ENCODE measurements at places on chromosomes 7 and 10. TPM values are rescaled to one million over a fixed set of nuclear protein-coding genes. Genes with fewer than 3 reads are reported as not detected.

The NXPH1 gene
- total RNA-seq: not detected

The HOXA2 gene
- total RNA-seq: not detected

The LSM5 gene
- 220 TPM for total RNA-seq

The THSD7A gene
- total RNA-seq: not detected

The GIMAP1 gene
- not detected for total RNA-seq

The CDH23 gene
- total RNA-seq: 0.07 TPM

The KNDC1 gene
- 0.92 TPM for total RNA-seq

The NKX1-2 gene
- 0.36 TPM for total RNA-seq

The VWA2 gene
- not detected for total RNA-seq

DNA sequence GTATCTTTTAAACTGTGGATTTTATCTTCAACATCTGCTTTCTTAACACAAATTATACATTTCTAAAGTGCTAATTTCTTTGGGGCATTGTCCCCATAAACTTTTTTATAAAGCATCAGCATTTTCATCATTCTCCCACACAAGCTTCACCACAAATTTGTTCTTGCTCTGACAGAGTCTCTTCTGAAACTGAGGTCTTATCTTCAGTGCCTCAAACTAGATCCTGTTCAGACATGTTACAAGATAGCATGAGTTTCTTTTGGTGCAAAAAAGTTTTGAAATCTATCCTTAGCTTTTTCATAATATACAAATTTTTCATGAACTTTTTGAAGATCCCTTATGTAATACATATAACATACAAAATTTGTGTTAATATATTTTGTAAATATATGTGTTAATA, 346.6 kb downstream of the IPMK start:
- no peak for DNase-seq

- no peak for DNase-seq
Observed at GRCh38 chr10:78757344-78757925, 311.3 kb upstream of the ZMIZ1 start.

GRCh38 chr10:129662426-129662825, 195.4 kb downstream of the MGMT start:
- DNase-seq: no peak

DNA sequence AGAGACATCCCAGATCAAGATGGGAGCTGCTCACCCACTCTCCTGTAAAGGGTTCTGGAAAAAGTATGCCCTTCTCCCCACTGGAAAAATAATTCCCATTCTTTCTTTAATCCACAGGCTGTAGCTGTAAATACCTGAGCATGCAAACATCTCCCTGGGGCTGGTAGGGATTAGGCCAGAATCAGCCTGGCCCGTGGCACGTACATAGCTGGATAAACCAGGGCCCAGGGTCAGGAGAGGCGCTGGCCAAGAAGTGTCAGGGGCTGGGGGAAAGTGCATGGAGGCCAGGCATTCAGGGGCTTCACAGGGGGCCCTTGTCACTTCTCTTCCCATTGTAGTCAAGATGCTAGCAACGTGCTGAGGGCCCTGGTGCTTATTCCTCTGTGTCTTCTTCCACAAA, 30.7 kb upstream of the AQP1 start:
- no peak for DNase-seq

DNA sequence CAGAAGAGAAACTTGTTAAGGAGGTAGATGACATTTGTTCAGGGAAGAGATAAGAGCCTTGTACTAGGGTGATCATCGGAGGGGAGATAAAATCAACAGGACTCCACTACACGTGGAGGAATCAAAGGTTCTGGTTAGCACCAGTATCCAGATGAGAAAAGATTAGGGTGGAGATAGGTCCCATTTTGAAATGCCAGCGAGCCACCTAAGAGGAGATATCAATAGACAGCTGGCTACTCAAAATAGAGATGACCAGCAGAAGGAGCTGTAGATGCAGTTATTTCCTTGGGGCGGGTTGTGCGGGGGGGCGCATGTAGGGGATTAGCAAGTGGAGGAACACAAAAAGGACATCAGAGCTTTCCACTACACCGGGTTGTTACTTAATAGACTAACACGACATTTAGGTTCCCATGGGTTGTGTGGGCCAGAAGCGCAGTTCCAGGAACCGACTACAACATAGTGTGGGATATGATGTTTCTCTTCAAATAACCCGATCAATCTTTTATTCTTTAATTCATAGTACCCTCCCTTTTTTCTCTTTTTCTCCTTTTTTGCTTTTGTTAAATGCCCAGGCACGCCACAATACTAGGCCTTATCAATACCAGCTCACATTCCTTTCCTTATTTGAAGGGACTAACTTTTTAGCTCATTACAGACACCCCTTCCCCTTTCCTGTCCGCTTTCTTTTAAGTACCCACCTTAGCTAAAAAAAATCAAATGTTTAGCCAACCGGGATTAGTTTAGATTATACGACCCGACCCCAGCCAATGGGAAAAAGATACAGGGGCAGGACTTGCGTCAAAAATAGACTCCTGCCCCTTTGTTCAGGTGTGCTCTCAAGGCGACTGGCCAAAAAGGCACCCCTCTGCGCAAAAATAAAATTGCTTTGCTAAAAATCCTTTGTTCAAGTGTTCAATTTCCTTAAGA, 2.0 kb upstream of the KIF11 start:
- peak; percentile 53 for DNase-seq

DNA sequence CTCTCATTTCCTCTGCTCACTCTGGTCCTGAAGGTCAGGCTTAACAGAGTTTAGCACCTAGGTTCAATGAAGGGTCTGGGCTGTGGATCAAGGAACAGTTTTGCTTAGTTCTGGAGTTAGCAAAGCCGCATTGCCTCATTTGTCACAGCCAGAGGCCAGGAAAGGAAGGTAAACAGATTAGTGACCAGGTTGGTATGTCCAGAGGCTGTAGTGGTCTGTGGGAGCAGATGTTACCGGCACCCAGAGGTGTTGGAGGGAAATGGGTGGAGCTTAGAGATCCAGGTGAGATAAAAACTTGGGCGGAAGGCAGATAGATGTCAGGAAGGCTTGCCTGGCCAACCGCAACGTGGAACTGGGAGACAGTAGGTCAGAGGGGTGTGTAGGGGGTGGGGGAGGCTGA, 36.6 kb upstream of the ZMIZ2 start:
- DNase-seq: no peak

GRCh38 chr7:13745530-13745929, 243.9 kb downstream of the ETV1 start:
- DNase-seq: no peak

DNA sequence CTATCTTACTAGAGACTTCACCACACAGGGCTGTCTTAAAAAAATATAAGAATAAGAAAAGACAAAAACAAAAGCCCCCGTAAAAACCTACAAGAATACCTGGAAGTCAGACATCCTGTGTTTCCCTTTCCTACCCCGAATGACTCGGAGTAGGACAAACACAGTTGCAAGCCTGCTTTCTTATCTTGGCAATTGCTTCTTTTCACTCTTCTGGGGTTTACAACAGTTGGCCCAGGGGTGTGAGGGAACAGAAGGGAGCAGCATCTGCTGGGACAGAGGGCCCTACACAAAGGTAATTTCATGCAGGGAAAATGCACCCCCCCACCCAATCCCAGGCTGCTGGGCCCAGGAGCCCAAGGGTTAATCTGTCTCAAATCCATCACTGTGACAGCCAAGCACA, 220.6 kb downstream of the ARHGAP12 start:
- DNase-seq: no peak

DNA sequence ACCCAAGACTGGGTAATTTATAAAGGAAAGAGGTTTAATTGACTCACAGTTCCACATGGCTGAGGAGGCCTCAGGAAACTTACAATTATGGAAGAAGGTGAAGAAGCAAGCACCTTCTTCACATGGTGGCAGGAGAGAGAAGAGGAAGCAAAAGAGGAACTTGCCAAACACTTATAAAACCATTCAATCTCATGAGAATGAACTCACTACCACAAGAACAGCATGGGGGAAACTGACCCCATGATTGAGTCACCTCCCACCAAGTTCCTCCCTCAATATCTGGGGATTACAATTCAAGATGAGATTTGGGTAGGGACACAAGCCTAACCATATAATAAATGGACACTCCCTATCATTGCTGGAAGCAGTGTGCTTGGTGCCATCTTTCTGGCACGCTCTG, 506.3 kb downstream of the CALN1 start:
- DNase-seq: no peak

DNA sequence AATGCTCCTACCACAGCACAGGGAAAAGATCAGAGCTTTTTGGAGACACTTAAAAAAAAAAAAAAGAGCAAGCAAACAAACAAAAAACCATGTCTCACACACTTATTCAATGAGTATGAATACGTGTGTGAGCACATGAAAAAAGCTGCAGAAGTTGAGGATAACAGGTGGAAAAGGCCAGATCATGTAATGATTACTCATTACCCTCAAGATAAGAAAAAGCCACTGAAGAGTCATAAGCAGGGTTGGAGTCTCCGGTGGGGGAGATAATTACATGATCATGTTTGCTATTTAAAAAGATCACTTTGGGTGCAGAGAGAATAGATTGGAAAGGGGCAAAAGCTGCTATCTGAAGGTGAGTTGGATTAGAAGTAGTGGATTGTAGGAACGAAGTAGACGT, 77.0 kb downstream of the POU6F2 start:
- DNase-seq: no peak

DNA sequence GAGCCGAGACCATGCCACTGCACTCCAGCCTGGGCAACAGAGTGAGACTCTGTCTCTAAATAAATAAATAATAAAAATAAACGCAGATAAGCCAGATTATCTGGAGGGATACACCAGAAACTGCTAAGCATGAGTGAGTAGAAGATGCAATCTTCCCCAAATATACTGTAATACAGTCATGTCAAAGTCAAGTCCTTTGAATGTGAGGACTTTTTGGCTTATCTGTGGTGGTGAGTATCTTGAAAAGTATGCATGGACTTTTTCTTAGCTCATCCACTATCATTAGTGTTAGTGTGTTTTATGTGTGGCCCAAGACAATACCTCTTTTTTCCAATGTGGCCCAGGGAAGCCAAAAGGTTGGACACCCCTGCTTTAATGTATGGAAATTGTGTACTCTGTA, 44.7 kb upstream of the PITRM1 start:
- DNase-seq: no peak

GRCh38 chr7:148535217-148535616, 55.3 kb upstream of the C7orf33 start:
- DNase-seq: peak; percentile 22

DNA sequence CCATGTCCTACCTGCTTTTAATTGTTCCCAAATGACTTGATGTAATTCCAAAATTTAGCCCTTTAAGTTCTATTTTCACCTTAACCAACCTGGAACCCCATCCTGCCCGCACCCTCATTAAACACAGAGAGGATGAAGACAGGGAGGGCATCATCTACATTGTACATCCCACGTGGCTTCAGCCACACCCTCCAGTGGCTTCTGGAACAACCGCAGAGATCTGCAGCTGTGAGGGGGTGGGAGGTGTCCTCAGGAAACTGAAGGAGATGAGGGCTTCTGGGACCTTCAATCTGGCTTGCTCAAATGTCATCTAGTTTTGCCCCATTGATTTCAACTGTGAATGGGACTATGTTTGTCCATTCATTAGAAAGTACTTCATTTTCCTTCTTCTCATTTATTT, 39.0 kb downstream of the AKR1B1 start:
- DNase-seq: no peak

DNA sequence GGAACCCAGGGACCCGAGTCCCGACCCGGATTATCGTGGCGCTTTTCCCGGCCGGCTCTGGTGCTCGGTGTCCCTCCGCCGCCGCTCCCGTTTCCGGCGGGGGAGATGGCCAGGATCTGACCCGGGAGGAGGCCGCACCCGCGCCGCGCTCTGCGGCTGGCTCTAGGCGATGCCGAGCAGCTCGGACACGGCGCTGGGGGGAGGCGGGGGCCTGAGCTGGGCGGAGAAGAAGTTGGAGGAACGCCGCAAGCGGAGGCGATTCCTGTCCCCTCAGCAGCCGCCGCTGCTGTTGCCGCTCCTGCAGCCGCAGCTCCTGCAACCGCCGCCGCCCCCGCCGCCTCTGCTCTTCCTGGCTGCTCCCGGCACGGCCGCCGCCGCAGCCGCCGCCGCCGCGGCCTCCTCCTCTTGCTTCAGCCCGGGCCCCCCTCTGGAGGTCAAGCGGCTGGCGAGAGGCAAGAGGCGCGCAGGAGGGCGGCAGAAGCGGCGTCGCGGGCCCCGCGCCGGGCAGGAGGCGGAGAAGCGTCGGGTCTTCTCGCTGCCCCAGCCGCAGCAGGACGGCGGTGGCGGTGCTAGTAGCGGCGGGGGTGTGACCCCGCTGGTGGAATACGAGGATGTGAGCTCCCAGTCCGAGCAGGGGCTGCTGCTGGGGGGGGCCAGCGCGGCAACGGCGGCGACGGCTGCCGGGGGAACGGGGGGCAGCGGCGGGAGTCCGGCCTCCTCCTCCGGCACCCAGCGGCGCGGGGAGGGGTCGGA, 593 bp downstream of the CDK13 start:
- DNase-seq: no peak

DNA sequence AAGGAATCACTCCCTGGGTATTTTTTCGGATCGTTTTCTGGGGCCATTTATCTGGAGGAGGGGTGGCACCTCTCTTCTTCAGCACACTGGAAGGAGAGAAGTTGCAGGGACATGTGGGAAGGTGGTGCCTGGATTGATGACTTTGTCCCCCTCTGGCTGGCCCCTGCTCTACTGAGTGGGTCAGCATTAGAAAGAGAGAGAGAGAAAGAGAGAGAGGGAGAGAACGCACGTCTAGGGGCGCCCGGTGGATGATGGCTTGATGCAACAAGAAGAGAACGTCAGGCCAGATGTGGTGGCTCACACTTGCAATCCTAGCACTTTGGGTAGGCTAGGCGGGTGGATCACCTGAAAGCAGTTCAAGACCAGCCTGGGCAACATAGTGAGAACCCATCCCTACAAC, 5.5 kb upstream of the MUC12 start:
- no peak for DNase-seq
